ENCODE measurements at places on chromosomes 1 and 21.

DNA sequence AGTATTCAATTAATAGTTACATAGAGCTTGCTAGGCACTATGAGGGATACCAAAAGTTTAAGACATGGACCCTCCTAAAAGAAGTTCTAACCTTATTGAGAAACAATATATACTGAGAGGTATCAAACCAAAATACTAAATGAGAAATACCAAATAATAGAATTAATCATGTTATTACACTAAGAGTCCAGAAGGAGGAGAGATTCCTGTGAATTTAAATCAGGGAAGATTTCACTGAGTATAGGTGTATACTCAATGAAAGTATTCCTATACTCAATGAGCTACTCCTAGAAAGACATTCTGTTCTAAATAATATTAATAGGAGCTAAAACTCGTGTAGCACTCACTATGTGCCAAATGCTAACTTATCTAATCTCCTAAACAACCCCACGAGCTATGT lies 9.4 kb downstream of the CR1L start:
- DNase-seq: no peak

GRCh38 chr1:158153746-158154444 lies 26.8 kb upstream of the CD1D start:
- no peak for DNase-seq

DNA sequence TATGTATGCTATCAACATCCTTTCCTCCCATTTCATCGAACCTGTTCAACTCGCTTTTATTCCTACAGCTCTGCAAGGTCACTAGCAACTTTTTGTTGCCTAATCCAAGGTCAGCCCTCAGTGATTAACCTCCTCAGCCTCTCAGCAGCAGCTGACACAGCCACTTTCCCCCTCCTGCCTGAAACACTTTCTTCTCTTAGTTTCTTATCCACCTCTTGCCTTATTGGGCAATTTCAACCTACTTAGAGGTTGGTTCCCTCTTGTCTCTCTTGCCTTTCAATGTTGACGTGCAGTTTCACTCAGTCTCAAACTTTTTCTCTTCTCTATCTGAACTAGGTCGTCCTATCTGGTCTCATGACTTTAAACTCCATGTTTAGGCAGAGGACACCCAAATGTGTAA lies 156.3 kb downstream of the C1orf94 start:
- DNase-seq: no peak

- no peak for DNase-seq
Measured at GRCh38 chr1:61427510-61427909, 297.4 kb downstream of the TM2D1 start.

- DNase-seq: peak; percentile 22
Measured at GRCh38 chr1:8560611-8561544, 243.0 kb downstream of the SLC45A1 start.

DNA sequence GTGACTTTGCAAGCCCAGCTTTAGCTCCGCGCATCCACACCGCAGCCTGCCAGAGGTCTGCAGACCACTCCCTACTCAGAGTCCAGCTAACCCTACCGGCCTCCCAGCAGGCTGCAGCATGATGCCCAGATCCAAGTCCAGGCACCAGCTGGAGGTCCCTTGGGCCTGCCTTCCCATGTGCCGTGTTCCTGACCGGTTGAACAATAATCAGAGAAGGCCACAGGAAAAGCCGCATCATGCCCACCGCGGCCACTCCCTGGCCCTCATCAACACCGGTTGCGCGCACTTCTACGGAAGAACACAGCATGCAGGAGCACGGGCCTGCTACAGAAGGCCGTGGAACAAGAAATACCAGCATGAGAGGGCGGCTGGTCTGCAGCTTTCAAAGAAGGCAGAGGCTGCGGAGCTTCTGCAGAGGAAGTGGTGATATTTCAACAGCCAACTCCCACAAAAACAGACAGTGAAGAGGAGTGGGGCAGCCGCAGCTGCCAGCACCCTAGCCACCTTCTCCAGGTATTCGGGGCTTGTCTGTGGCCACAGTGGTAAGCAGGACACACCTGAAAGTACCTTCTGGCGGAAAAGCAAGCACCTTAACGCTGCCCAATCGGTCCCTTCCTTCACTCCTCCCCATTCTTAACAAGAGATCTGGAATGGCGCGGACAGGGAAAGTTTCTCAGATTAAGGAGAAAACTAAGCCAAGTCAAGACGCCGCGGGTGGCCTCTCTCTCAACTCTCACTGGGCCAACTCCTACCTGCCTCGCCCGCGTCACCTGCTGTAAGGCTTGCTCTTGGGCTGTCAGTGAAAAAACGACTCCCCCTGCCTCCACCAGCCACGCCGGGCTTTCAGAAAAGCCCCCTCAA lies 1.5 kb downstream of the PGBD5 start:
- no peak for DNase-seq
